ENCODE measurements at places on chromosomes 12 and 14. TPM values are rescaled to one million over a fixed set of nuclear protein-coding genes. Genes with fewer than 3 reads are reported as not detected.

DNA sequence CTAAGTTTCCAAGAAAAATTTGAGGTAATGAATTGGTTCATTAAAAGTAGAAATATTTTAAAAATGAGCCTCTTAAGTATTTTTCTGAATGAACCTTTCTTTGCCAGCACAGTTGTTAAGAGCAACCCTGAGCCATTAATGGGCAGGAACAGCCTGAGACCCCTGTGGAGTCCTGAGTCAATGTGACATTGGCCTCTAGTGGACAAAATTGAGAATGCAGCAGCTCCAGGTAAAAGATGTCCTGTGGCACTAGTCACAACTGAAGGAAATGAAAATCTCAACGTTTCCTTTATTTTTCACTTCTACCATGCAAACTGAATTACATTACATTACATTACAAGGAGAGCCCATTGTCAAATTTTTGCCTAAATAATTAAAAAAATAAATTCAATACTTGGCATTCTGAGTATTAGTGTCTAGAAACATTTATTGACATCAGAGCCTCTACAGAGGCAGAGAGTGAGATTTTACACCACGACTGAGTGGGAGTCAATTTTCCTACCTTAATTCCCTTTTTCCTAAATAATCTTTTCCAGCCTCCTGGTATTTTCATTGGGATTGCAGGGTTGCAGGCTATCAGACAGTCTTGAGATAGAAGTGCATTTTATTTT, 135.7 kb downstream of the PPM1H start:
- no peaks in the 10 kb centered on the region for H3K27me3 ChIP-seq
- DNase-seq, result peak; percentile 35
- H3K36me3 ChIP-seq, result no peaks in the 10 kb centered on the region
- H3K4me1 ChIP-seq, result no peaks in the 10 kb centered on the region

ITGB7 gene
- 2.9 TPM for total RNA-seq

DNA sequence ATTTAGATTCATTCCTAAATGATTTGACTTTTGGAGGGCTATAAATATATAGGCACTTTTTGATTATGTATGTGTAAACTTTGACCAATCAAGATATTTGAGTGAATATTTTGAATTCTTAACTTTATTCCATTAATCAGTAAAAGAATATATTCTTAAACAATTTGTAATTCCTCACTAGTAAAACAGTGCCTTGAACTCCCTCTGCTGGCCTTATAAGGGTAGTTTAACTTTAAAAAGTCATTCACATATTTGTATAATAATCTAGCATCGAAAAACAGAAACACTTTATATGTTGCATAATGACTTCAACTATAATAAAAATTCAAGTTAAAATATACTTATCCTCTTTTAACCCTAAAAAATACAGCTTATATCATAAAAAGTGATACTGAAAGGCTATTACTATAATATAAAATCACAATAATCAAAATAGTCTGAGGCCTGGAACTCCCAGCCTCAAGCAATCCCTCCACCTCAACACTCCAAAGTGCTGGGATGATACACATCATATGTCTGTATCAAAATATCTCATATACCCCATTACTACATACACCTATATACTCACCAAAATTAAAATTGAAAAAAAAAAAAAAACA, 31.2 kb downstream of the CCDC59 start:
- no peak overlapping the region for H3K27ac ChIP-seq
- H3K4me1 ChIP-seq, result no peaks in the 10 kb centered on the region
- H3K27me3 ChIP-seq, result no peaks in the 10 kb centered on the region
- H3K4me3 ChIP-seq, result no peak overlapping the region
- no peak for DNase-seq

DNA sequence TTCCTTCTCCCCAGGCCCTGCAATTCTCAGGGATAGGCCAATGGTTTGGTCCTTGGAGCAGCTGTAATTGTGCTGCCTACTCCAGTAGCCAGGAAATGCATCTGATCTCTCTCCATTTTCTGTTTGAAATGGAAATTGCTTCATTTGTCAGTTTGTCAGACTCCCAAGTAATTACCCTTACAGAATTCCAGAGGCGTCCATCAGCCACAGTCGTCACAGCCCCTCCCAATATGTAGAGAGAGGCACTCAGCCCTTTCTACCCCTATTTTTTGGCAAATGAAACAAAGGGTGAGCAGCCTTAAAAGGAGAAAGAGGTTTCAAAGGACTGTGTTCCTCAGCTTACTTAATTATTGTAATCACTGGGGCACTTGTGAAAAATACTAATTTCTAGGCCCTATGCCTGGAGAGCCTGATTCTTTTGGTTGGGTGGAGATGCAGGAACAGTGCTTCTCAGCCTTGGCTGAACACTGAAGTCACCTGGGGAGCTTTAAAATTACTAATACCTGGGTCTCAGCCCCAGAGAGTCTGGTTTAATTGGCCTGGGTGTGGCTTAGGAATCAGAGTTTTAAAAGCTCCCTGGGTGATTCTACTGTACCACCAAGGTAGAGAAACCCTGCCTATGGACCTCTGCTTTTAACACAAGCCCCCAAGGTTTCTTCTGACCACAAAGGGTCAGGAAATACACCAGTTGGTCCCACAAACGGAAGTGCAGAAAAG, 190.0 kb downstream of the EMP1 start:
- H3K4me1 ChIP-seq, result no peaks in the 10 kb centered on the region
- H3K27ac ChIP-seq, result no peak overlapping the region
- no peak for DNase-seq

All from breast epithelium (tissue), 4 donors.